Fibroblast of villous mesenchyme (primary cell): ENCODE measurements at places on chromosomes 5 and 9. TPM values are rescaled to one million over a fixed set of nuclear protein-coding genes. Genes with fewer than 3 reads are reported as not detected.

DNA sequence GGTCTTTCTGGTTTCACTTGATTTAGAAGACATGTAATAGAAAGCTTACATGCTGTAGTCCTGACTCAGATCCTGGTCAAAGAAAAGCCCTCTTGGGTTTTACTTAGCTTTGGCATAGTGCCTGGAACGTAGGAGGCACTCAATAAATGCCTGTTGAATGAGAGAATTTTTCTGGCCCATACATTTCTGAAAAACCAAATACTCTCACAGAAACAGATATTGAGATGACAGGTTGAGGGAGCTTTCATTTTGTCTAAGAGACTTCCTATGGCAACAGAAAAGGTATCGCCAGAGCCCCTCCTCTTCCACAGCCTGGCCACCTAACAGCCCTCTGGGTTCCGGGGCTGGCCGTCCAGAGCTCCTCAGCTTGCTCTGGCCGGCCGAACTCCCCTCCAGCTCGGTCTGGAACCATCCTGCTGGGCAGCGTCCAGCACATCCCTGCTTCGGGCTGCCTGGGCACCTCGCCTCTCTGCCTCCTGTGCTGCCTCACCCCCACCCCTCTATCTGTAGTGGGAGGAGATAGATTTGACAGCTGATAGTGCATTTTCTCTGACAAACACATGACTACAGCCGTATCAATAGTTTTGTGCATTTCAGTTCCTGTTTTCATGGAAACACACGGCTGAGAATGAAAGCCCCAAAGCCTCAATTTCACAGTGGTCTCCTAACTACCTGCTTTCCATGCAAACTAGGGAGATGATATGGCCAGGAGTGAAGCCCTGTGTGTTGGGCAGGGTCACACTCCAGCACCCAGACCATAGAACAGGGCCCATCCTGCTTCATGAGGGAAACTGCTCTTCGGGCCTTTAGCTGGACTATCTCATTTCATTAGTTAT, 1.1 kb downstream of the IL4 start:
- DNase-seq = peak; percentile 90

GRCh38 chr9:89037346-89037745, 46.1 kb downstream of the S1PR3 start:
- peak; percentile 18 for DNase-seq

- DNase-seq = peak; percentile 45
Measured at GRCh38 chr9:130453487-130453886, 8.7 kb downstream of the ASS1 start.

- peak; percentile 67 for DNase-seq
Measured at GRCh38 chr9:127452691-127453090, 1.4 kb downstream of the LRSAM1 start.

DNA sequence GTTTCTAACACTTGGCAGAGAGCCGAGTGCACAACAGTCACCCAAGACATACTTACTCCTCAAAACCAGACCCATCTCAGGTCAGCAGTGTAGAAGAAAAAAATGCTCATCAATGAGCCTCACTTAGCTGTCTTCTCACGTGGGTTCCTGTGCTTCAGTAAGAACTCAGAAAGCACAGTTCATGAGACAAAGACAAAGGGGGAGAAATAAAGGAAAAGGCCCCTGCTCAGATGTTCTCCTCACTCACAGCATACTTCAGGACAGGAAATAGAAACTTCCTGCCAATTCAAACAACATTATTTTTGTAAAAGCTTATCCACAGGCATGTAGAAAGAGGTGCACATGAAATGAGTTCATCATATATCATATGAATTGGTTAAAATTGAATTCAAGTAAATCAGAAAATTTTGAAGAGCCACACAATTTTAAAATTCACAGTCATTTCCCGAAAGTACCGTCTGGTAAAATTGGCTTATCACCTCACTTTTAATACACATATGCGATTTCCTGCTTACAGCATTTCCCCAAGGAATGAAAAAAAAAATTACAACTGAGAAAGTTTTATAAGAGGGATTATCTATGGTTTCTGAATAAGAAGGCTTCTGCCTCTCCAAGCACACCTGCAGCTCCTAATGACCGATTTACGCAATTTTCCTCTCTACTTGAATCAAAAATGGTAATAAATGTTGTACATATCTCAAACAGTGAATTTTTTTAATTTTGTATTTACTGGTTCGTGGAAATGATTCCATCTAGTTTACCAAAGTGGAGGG, 328.3 kb downstream of the TMEM167A start:
- DNase-seq = no peak

Gene OR1Q1
- not detected in 2 replicates for total RNA-seq

Gene CDH12
- total RNA-seq = not detected in 2 replicates

- peak; percentile 34 for DNase-seq
Measured at GRCh38 chr5:169745441-169746146, 108.5 kb downstream of the DOCK2 start.

- DNase-seq = no peak
Measured at GRCh38 chr9:6109571-6109970, 94.1 kb upstream of the RANBP6 start.

Gene ADGRD2
- not detected in 2 replicates for total RNA-seq

Gene EGFLAM
- total RNA-seq = 3.0 and 5.5 TPM in 2 replicates

- no peak for DNase-seq
Measured at GRCh38 chr9:127053960-127054359, 68.5 kb downstream of the ANGPTL2 start.

Gene COL5A1
- total RNA-seq = 295 and 502 TPM in 2 replicates

- DNase-seq = peak; percentile 3
Measured at GRCh38 chr5:36719282-36719681, 112.9 kb downstream of the SLC1A3 start.

GRCh38 chr5:42810834-42811590, 680 bp downstream of the SELENOP start:
- DNase-seq = no peak
